ENCODE measurements at places on chromosomes 7 and 10.

GRCh38 chr10:113967126-113967525, 76.5 kb upstream of the ADRB1 start:
- no peak for DNase-seq

DNA sequence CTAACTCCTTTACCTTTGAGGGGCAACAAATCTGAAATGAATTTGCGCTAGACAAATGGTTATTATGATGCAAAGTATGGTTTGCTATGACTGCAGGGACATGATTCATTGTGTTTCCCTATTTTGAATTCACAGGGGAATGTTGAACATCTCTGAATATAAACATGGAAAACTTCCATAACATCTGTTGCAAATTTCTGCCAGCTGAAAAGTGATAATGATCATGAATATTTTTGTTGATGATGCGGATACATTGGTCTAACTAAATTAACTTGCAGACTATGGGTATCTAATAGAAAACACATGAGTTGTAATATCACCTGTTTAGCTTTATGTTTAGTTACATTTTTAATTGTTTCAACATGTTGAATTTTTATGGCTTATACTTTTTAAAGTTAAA, 1325.5 kb downstream of the REEP3 start:
- no peak for DNase-seq

DNA sequence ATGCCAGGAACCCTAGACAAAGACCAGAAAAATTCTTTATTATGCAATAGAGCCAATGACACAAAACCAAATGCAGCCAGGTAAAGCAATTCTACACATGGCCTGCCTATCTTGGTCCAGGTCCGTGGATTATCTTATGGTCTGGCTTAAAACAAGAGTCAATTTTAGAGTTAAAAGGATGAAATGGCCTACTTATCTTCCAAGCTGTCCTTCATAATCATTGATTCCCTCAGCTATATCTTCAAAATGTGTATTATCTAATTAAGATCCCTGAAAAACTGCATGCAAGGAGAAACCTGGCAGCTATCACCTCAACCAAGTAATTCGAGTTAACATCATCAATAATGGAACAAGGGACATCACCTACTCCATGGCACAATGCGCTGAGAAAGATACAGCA, 479.4 kb upstream of the NRP1 start:
- no peak for DNase-seq

- DNase-seq, result no peak
Measured at GRCh38 chr10:131979821-131980270, 1.9 kb downstream of the BNIP3 start.

DNA sequence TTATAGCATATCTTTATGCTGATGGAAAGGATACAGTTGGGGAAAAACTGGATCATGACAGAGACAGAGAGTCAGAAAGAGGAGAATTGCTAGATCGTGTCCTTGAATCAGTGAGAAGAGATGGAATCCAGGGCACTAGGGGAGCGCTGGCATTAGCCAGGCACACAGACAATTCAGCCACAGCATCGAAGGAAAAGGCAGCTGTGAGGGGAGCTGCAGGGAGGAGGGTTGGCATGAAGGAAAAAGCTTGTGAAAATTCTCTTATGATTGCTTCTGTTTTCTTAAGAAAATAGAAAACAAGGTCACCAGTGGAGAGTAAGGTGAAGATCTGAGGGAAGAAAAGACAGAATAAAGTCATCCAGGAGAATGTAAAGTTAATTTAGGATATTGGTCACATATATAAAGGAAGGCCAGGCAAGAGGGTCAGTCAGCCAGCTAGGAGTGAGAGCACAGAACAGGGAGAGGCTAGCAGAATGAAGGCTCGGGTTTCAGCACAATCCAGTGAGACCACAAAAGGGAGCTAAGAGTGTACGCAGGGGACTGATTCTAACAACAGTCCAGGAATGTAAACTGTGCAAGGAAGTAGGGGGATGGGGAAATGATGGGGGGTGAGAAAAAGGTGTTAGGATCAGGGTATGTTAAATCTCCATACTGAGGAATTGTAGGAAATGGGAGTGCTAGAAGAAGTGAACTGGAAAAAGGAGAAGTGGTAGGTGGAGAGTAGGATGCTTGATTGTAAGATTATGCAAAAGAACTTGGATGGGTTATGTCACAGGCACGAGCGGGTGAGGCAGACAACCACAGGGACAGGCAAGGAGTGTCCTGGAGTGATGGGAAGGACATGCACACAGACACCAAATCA, 112.0 kb downstream of the RNF32 start:
- DNase-seq, result peak; percentile 19

DNA sequence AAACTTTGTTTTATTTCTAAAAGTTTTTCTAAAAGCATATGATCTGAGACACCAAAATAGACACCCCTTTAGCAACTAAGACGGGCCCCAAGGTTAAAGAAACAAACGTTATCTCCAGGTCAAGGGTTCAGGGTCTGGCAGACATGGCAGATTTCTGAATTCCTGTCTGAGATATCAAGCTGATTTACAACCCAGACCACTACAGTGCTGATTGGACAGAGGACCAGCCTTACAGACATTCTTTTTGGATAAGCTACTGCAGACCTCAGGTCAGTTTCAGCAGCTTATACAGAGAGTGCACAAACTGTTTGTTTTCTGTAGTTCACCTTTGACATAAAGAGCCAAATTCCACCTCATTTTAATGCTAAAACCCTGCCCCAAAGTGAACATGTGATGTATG, 34.8 kb downstream of the SVOPL start:
- DNase-seq, result no peak

- no peak for DNase-seq
Measured at GRCh38 chr7:88300401-88300945, 6.2 kb downstream of the STEAP4 start.
